ENCODE measurements at places on chromosomes 13 and 19.

DNA sequence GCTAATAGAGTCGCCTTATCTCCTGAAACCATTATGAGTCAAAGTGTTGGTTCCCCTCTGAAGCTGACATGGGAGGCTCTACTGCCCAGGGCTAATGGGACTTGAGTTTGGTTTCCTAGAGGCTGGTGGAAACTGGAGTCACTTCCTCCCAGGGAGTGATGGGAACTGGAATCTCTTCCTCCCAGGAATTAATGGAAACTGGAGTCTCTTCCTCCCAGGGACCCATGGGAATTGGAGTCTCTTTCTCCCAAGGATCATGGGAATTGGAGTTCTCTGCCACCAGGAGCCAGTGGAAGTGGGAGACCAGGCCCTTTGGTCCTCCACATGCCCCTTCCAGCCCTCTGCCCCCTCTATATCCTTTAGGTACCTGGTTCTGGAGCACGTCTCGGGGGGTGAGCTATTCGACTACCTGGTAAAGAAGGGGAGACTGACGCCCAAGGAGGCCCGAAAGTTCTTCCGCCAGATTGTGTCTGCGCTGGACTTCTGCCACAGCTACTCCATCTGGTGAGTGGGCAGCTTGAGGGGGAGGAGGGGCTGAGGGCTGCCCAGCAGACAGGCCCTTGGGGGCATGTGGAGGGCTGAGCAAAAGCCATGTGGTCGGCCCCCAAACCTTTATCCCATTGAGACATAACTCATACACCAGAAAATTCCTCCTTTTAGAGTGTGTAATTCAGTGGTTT, 5.5 kb downstream of the BRSK1 start:
- DNase-seq, result no peak

DNA sequence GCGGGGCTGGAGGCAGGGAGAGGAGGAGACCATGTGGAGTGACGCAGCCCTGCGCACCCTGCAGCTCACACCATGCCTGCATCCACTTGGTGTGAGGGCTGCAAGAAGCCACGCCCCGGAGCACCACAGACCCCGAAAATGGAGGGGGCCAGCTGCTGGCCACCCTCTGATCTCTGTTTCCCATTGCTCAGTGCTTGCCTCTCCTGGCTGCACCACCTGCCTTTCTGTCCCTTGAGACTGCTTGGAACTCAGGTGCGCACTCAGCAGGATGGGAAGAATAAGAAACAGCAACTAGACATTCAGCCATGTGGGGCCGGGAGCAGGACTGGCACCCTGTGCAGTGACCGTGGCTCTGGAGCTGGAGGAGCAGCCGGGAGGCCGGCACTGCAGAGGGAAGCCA, 64.0 kb downstream of the ANKRD10 start:
- DNase-seq, result no peak

DNA sequence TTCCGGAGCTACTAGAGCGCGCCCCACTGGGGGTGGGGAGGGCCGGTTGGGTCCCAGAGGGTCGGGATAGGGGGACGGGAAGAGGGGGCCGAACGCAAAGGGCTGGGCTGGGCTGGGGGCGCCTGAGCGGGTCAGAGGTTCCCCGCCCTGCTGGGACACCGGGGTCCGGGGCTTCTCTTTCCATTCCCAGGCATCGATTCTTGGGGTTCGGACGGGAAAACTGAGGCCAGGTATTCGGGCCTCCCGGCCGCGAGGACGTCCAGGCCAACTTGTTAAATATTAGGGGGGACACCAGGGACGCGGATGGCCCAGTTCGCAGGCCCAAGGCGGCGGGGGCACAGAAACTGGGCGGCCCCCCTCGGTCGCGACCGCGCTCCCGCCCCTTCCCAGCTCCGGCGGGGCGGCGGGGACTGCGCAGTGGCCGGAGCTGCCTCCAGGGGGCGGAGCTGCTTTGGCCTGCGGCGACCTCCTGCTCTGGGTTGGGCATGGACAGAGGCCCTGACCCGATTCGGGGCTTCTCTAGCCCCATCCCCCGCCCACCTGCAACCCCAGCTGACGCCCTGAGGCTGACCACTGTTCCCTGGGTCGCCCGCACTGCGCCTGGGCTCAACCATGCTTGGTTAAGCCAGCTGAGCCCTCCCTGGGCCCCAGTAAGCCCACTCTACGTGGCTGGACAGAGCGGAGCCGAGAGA, 1.2 kb upstream of the KLF16 start:
- DNase-seq, result peak; percentile 60

- DNase-seq, result no peak
These were observed 728 bp upstream of the DENND1C start for GRCh38 chr19:6482343-6482686.

GRCh38 chr13:43785261-43785649, 1.5 kb downstream of the ENOX1 start:
- no peak for DNase-seq

DNA sequence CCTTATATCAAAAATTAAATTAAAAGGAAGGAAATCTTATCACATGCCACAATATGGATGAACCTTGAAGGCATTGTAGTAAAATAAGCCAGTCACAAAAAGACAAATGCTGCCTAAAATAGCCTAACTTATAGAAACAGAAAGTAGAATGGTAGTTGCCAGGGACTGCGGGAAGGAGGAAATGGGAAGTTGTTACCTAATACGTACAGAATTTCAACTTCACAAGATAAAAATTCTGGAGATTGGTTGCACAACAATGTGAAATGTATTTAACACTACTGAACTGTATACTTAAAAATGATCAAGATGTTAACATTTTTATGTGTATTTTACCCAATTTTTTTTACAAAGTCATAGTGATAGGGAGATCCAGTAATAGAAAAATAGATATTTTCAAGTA, 10.2 kb upstream of the N4BP2L2 start:
- DNase-seq, result no peak

- no peak for DNase-seq
These were observed 19.3 kb downstream of the ENOX1 start for GRCh38 chr13:43767341-43767931.

GRCh38 chr13:62357887-62358645, 942.4 kb upstream of the PCDH20 start:
- no peak for DNase-seq

DNA sequence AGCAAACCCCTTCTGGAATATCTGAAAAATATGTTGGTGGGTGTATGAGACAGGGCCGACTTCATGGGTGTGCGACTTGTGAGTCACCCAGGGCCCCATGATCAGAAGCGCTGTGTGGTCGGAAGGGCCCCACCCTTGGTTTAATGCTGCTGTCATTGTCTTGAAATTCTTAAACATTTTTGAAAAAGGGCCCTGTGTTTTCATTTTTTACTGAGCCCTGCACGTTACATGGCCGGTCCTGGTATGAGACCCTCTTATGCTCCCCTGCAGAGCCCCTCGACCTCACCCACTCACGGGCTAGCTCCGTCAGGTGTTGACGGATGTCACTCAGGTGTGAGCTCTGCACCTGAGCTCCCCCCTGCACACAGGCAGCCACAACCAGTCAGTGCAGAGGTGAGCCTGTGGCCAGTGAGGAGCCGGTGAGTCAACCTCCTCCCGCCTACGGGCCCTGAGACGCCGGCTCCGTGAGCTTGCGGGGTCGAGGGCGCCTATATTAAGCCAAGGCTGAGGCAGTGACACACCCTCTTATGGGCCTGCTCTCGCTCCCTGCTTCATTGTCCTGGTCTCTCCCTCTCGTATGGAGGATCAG, 27.7 kb downstream of the GADD45B start:
- peak; percentile 27 for DNase-seq

DNA sequence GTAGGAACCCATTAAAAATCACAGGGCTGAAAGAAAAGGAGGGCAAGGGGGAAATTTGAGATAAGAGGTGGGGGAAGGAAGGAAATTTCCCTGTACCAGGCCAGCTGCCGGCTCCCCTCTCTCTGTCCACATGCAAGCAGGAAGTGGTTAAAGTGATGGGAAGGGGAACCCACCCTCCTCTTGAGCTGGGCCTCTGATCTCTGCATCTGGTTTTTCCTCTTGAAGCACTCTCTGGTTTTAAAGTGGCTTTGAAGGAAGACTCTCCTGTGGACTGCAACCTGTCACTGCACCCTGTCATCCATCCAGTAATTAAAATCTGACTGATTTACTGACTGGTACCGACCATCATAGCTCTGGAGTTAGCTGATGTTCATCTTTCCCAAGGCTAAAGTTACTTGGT, 239.6 kb downstream of the TSHZ3 start:
- DNase-seq, result no peak

DNA sequence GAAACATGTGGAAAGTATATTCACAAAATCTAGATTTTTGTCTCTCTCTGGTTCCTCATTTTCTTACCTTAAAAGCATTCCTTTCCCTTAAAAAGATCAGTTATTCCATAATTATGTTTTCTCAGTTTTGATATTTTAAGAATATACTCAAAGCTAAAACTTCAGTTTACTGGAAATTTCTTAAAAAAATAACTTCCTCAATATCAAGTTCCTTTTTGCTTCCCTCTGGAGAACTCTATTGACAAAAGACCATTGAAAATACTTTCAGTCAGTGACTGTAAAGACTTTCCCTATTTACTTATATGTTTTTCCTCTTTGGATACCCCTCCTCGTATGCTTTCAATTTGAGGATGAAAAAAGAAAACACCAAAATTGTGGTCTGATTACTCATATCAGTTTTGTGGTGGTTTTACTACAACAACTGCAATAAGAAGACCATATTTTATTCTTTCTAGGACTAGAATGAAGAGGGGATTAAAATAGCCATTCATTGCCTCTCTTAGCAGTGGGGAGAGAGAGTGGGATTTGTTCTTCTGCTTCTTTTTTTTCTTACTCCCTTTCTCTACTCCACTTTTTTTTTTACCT, 113.2 kb downstream of the ESD start:
- DNase-seq, result no peak

- no peak for DNase-seq
These were observed 799.1 kb upstream of the SPRY2 start for GRCh38 chr13:81139987-81140386.

All from mucosa of gallbladder (tissue), 1 donor.